ENCODE measurements at places on chromosomes 16 and 17.

DNA sequence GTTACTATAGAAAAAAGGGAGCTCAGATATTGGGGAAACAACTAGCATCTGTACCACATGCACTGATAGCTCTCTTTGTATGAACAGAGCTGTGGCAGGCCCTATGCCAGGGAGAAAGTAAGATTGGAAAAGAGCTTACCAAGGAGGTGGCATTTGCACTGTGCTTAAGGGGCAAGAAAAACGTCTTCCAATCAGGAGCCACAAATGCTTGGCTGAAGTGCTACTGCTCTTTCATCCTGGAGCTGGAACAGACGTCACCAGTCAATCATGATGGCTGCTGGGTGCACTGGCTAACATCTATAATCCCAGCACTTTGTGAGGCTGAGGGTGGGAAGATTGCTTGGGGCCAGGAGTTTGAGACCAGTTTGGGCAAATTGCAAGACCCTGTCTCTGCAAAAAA lies 218.5 kb downstream of the SEC14L1 start:
- DNase-seq: no peak

- DNase-seq: no peak
Observed at GRCh38 chr17:32870027-32870670, 6.8 kb downstream of the MYO1D start.

DNA sequence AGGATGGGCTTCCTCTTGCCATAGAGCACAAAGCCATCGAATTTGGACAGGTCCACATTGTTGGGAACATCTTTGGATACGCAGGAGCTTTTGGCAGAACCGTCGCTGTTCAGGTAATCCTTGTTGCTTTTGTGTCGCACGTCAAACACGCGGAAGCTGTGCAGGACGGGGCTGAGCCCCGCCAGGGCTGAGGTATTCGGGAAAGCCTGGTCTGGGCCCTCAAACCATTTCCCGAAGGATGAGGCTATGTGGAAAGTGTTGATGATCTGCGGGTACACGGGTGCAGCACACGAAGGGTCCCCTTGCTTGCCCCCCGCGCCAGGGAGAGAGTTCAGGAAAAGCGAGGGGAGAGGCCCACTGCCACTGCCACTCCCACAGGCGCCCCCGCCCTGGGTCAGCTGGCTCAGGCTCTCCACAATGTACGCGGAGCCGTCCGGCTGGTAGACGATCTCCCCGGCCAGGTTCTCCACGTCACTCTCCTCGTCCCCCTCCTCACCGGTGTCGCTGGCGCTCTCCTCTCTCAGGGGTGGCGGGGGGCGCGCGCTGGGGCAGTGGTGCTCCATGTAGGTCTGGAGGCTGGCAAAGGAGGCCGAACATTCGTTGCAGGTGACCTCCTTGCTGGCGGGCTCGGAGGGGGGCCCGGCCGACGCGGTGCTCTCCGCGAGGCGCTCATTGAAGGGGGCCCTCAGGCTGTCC lies 88.5 kb downstream of the ZFHX3 start:
- DNase-seq: no peak

GRCh38 chr16:12798846-12799245 lies 4.8 kb downstream of the CPPED1 start:
- no peak for DNase-seq

DNA sequence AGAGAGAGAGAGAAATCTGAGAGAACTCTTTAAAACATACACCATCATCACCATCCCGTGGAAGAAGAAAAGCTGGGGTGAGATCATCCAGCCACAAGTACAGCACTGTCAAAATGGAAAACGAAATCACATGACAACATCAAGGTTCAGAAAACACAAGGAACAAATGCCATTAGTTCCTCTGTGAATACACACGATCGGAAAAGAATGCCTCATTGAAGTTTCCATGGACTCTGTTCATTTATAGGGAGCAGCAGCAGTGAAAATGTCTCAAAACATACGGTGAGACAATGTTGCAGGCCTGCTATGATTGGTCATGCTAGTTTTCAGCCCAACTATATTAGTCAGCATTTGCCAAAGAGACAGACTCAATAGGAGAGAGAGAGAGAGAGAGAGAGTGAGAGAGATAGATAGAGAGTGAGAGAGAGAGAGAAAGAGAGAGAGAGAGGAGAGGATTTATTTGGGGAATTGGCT lies 4.4 kb downstream of the CFAP97D1 start:
- DNase-seq: no peak

- DNase-seq: no peak
Observed at GRCh38 chr16:79062821-79063220, 537.7 kb downstream of the MAF start.

GRCh38 chr17:13003454-13003851 lies 14.4 kb downstream of the ELAC2 start:
- no peak for DNase-seq

GRCh38 chr16:27177031-27177774 lies 26.1 kb upstream of the KDM8 start:
- DNase-seq: peak; percentile 88

DNA sequence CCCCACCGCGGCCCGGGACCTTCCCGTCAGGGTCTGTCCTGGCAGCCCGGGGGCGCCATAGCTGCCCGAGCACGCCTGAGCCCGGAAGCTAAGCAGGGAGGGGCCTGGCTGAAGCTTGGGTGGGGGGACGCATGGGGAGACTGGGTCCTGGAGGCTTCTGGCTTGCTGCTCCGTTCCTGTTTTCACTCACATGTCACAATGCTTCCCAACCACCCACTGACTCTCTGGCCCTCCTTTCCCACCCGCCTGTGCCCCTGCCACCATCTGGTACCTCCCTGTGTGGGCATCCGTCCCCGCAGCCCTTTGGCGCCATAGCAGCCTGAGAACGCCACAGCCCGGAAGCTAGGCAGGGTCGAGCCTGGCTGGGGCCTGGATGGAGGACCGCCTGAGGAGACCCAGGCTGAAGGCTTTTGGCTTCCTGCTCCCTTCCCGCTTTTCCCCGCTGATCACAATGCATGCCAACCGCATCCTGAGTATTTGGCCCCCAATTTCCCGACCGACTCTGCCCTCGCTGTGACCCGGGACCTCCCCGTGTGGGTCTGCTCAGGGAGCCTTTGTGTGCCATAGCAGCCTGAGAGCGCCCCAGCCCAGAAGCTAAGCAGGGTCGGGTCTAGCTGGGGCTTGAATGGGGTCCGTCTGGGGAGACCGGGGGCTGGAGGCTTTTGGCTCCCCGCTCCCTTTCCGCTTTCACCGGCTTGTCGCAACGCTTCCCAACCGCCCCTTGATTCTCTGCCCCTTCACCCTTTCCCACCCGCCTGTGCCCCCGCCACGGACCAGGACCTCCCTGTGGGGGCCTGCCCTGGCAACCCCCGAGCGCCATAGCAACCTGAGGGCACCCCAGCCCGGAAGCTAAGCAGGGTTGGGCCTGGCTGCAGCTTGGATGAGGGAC lies 2290.1 kb downstream of the TP53TG3F start:
- DNase-seq: no peak

- peak; percentile 40 for DNase-seq
Observed at GRCh38 chr17:44599298-44600175, 42.3 kb downstream of the FZD2 start.

DNA sequence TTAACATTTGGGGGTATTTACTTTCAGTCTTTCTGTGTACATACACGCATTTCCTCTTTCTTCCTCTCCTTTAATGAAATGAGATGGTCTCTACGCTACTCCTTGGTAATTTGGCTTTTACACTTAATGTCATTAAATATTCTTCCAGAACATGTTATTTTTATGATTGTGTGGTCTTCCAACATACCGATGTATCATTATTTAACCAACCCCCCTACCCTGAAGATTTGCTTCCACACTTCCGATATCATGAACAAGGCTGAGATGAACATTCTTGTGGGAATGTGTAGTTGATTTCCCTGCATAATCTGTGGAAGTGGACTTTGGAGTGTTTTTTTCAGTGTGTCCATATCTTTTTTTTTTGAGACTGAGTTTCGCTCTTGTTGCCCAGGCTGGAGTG lies 2.3 kb upstream of the PGS1 start:
- no peak for DNase-seq

- no peak for DNase-seq
Observed at GRCh38 chr16:83911290-83911689, 12.4 kb downstream of the MLYCD start.

DNA sequence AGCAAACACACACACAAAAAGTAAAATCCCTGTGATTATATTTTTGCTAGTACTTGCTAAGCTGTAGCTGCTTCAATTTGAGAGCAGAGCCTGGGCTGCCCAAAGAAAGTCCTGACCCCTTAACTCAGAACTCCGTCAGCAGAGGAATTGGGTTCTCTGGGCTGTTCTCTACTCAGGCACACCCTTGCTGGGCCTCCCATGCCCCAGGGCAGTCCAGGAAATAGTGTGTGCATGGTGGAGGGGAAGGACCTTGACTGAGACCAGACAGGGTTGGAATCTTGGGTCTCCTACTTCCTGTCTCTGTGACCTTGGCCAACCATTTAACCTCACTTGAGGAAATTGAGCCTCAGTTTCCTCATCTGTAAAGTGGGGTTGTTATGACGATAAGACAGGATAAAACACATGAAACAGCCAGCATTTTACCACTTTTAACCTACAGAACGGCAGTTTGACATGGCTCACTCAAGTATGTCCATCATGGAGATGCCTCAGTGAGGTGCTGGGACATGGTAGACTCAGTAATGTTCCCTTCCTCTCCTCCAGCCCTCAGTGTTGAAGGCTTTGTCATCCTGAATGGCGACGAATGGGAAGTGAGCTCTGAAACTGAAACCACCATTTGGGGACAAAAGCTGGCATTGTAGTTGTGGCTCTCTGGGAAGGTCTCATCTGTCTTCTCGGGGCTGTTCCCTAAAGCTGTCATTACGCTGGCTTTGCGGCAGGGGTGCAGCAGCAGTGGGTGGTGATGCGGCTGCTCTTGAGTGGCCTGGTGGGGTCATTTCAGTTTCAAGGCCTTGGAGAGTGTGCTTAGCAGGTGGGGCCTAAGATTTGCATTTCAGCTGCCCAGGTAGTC lies 74.9 kb downstream of the CMIP start:
- DNase-seq: no peak

- no peak for DNase-seq
Observed at GRCh38 chr17:70171159-70171558, 1.8 kb downstream of the KCNJ2 start.

DNA sequence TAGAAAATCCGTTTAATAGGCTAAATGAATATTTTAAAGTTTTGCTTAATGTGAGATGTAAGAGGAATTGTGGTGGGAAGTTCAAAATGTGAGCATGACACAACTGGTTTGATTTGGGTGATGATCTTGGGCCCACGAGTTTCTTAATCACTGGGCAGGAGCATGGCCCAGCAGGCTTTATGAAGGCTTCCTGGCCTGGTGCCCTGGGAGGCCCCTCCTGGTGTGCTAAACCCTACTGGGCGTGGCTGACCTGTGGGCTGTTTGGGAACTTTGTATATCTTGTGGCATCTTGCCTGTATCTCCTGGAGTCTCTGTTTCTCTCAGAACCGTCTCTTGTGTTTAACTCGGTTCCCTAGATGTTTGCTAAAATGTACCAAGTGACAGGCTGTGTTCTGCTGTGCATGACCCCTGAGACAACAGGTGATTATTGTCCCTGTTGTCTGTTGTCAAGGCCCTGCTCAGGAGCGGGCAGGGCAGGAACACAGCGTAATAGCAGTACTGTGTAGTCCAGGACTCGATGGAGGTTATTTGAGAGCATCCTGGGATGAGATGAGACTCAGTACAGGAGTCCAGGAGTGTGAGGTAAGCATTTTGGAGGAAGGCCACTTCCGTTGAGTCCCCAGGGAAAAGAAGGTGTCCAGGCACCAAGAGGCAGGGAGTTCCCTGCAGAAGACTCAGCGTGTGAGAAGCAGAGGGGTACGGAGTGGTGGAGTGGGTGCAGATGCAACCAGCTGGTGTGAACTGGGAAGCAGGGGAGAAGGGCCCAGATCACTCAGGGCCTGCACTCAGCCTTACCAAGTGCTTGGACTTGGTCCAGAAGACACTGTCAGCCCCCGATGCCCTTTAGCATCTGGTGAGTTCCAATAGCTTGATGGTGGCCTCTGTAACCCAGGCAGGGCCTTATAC lies 48.5 kb downstream of the B9D1 start:
- DNase-seq: no peak

GRCh38 chr17:6086603-6087400 lies 16.6 kb downstream of the WSCD1 start:
- DNase-seq: no peak

GRCh38 chr17:77496401-77496801 lies 355.6 kb downstream of the SEC14L1 start:
- no peak for DNase-seq

GRCh38 chr16:685967-686366 lies 1.8 kb upstream of the JMJD8 start:
- DNase-seq: peak; percentile 82

DNA sequence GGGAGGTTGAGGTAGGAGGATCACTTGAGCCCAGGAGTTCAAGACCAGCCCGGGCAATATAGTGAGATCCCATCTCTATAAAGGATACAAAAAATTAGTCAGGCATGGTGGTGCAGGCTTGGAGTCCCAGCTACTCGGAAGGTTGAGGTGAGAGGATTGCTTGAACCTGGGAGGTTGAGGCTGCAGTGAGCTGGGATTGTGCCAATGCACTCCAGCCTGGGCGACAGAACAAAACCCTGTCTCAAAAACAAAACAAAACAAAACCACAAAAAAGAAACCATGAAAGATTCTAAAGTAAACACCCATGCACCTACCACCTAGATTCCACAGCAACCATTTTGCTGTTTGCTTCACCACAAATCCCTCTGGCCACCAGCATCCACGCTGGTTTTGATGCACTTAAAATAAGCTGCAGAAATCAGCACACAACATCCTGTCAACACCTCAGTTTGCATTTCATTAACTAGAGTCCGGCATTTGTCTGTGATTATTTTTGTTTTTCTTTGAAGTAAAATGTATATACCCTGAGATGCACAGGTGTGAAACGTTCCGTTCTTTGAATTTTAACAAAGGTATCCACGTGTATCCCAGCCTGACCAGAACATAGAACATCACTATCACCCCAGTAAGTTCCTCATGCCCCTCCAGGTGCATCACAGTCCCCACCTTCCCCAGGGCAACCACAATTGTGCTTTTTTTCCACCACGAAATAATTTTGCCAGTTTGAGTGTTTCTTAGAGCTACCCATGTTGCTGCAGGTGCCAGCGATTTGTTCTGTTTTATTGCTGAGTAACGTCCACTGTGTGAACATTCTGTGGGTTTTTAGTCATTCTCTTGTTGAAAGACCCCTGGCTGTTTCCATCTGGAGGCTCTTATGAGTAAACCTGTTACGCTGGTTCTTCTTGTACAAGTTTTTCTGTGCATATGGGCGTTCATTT lies 191.5 kb downstream of the SEC14L1 start:
- DNase-seq: no peak

- DNase-seq: no peak
Observed at GRCh38 chr16:30066761-30067583, 1.4 kb downstream of the ALDOA start.

- no peak for DNase-seq
Observed at GRCh38 chr17:26809033-26809432, 484.9 kb upstream of the WSB1 start.

DNA sequence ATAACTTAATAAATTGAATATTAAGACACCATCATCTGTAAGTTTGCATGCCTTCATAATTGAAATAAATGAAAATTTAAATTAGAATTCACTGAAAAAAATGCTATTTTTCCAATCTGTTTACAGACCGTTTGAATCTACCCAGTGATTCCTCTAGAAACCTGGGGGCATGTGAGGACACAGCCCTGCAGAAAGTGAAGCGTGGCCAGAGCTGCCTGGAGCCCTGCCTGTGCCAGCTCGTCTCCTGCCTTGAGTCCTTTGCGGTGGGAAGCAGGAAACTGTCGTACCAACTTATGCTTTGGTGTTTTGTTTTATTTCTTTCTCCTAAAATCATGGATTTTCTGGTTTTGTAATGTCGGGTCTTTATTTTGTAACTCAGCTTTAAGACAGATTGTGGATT lies 67.8 kb upstream of the FA2H start:
- DNase-seq: no peak
